ENCODE measurements at places on chromosomes 16 and 17.
A peak's percentile ranks its signal among the peaks of the same experiment; 100 is the strongest.

DNA sequence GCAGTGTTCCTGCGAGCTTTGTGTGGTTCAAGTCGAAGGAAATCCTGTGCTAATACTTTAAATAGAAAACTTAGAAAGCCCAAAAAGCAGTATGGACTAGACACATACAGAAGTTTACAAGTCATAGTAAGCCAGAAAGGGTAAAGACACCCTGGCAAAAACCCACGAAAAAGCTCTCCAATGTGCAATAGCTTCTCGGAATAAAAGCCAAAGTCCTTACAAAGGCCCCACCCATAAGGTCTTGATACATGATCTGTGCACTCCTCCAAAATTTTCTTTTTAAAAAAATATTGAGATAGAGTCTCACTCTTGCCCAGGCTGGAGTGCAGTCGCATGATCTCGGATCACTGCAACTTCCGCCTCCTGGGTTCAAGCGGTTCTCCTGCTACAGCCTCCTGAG, 10.3 kb downstream of the C16orf86 start:
- DNase-seq, result no peak

DNA sequence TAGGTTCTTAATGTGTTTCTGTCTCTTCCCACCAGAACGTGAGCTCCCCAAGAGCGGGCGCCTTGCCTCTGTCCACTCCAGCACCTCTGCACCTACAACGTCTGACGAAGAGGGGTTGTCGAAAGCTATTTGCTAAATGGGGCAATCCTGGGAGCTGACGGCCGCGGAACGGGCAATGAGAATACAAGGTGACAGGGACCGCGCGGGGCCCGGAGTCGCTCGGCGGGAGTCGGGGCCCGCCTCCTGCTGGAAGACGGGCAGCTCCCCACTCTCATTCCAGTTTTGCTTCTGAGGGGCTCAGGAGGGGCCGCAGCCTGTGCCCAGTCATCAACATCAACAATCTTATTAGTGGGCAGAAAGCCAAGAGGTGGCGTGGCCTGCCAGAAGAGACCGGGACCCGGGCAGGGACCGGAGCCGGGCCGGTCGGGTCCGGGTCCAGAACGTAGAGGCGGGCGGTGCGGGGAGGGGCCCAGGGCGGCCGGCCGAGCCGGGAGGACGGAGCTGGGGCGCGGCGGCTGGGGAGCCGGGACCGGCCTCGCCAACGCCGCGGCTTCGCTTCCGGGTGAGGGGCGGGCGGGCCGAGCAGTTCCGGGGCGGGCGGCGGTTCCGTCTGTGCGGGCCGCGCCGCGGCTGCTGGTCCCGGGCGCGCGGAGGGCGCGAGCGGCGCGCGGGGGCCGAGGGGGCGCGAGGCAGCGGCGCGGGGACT, at the start of gene MOSMO:
MOSMO (plus strand) TSS at position 603 of the 706 bp plus-strand sequence. CDS start 191 bp downstream, outside the sequence.
- DNase-seq, result peak; percentile 19

DNA sequence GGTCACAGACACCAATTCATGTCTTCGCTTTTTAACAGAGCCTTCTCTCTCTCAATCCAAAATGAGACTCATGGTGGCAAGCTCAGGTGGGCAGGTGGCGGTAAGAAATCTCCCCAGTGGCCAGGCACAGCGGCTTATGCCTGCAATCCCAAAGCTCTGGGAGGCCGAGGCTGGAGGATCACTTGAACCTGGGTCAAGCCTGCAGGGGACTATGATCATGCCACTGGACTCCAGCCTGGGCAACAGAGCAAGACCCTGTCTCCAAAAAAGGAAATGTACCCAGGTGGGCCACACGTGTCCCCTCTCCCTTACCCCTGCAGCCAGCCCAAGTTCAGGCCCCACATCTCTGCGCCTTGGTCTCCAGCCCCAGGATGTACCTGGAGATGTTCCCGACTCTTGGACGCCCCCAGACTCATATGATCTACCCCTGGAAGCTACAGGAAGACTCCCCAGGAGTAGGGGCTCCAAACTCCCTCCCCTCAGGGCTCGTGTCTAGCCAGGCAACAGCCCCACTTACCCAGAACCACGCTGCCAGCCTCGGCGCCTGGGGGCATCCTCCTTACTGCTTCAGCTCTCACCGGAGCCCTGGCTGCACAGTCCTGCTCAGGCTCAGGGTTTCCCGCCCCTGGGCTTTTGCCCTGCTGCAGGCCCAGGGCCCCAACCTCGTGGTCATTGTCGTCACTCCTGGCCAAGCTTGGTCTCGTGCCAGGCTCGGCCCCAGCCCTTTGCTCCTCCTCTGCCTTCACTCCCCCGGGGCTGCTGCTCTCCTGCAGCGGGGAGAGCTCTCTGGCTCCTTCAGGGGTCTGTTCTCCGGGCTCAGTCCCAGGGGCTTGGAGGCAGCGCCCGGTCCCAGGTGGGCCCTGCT, 16.2 kb downstream of the MYLK3 start:
- no peak for DNase-seq

- no peak for DNase-seq
Observed at GRCh38 chr16:53598511-53599275, 95.7 kb upstream of the AKTIP start.

DNA sequence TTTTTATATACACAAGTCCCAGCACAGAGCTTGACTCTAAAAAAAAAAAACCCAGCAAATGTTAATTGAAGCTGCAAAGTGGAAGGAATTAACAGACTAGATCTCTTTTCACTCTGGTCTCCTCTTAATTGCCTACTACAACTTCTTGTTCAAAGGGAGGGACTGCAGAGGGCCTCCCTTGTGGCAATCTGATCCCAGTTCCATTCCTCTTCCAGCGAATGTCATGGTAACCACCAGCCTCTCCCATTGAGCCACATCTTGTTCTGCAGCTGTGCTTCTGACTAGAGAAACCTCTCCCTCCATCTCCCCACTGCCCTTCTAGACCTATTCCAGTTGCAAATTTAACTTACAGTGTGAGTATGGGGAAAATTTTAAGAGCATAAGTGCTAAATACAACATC, 5.9 kb downstream of the SUPT6H start:
- no peak for DNase-seq

DNA sequence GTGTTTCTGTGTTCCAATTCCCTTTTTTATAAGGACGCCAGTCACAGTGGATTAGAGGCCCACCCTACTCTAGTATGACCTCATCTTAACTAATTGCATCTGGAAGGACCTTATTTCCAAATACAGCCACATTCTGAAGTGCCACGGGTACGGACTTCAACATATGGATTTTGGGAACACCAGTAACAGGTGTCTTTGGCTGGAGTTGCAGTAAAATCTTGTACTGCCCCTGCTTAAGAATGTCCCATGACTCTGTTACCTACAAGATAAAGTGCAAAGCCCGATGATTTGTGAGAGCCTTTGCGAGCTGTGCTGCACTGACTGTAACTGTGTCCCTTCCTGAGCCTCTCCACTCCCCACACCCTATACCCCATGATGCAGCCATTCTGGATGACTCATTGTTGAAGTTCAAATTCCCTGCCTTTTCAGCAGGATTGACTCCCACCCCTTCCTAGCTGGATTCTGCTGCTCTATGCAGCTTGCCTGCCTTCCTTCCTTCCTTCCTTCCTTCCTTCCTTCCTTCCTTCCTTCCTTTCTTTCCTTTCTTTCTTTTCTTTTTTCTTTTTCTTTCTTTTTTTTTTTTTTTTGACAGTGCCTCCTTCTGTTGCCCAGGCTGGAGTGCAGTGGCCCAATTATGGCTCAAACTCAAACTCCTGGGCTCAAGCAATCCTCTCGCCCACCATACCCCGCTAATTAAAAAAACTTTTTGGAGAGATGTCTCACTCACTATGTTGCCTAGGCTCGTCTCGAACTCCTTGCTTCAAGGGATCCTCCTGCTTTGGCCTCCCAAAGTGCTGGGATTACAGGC, 2.1 kb downstream of the HCRT start:
- DNase-seq, result no peak

DNA sequence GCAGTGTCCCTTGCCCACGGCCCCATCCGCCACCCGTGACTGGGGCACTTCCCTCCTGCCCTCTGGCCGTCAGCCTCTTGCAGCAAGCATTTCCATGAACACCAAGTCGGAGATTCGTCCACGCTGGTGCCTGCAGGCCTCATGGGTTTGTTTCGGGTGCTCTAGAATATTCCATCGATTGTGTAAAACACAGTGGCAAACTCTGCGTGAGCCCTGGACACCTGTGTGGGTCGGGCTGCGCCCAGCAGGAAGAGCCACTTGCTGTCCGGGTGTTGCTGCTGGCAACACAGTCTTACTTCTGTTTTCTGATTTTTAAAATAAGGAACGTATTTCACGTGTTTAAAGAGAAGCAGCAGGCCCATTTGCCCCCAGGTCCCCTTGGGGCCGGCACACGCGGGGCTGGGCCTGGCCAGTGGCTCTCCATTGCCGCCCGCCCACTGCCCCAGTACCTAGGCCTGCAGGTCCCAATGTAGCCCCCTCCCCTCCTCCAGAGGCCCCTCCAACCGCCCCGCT, 10.0 kb downstream of the CYBC1 start:
- DNase-seq, result no peak

GRCh38 chr17:57243171-57243622, 13.1 kb upstream of the MSI2 start:
- peak; percentile 58 for DNase-seq

DNA sequence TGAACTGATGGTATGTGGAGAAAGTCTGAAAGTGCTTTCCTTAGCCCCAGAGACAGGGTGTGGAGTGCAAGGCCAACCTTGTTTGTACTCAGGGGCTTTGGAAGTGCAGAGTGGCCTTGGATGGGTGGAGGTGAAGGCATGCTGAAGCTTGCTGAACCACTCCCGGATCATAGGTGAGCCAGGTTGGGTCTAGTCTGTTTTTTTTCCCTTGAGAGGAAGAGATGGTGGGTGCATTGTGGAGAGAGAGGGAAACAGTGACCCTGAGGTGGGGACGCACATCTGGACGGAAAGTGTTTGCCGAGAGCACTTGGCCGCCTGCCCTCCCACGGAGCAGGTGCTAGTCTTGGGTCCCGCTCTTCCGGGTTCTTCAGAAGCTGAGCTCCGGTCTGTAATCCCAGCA, 12.5 kb downstream of the ABAT start:
- DNase-seq, result no peak

DNA sequence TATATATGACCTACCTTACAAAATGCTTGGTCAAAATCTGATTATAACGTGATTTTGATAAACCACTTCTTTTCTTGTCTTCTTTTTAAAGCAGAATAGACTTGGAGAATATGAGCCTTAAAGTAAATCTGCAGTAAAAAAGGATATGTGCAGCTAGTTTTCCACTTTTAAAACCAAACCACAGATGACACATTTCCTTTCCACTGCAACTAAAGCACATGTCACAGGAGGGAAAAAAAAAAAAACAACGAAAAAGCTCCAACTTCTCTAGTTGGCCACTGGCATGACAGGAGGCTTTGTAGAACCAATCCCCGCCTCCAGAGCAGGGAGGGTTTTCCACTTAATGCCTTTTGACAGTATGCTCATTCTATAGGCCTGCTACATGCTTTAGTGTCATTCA, at the start of gene EVI2A:
EVI2A (minus strand) TSS at position 142 of the 400 bp plus-strand sequence. CDS start 2,609 bp downstream, outside the sequence.
- peak; percentile 65 for DNase-seq

DNA sequence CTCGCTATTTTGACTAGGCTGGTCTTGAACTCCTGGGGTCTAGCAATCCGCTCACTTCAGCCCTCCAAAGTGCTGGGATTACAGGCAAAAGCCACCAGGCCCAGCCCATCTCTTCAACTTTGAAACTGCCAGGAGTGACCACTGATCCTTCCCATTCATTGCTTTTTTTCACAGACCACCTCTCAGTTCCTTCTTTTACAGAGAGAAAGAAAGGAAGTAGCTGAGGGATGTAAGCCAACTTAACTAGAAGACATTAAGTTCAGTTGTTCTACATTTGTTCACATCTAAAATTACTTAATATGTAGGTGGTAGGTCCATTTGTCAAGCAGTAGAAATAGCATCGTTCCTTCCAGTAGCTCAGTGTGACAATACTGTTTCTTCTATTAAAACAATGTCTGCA, 219.8 kb downstream of the STX8 start:
- DNase-seq, result no peak

Data from stimulated activated CD8-positive, alpha-beta memory T cell treated with anti-CD3 and anti-CD28 coated beads, Interleukin-4, amount 100 ng/mL, for 4 hours (primary cell).